ENCODE measurements at places on chromosomes 1 and 21.

- DNase-seq: no peak
Measured at GRCh38 chr1:68358439-68358838, 91.3 kb downstream of the RPE65 start.

GRCh38 chr1:208189716-208190115 is 54.5 kb downstream of the PLXNA2 start:
- DNase-seq: no peak

DNA sequence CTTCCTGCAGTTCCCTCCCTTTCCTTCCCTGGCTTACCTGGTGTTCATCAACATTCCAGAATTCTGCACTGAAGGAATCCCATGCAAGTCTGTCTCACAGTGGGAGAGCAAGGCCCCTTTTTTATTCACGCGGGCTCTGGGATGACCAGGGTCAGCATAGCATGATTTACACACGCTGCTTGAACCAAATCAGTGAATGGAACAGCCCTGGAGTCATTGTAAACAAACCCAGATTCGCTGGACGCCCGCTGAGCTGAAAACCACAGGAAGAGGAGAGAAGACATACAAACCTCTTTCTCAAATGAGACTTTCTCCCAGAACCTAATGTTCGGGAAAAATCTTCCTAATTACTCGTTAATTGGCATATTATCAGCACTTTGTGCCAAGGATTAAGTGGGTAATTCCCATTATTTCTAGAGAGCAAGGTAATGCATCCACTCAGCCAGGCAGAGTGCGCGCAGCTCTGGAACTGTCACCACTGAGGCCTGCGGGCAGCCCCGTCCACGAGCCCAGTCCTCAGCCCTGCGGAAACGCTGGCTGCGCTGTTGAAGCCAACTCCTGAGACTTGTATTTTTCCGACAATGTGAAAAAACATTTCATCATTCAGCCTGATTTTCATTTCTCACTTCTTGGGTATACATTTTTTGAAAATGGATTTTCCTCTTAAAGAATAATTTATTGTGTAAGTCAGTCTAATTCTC is 140.0 kb downstream of the ETS2 start:
- DNase-seq: peak; percentile 47

GRCh38 chr1:205665201-205666045 is 14.9 kb downstream of the SLC45A3 start:
- DNase-seq: peak; percentile 73

GRCh38 chr21:26754853-26755252 is 90.4 kb downstream of the ADAMTS1 start:
- DNase-seq: no peak
